ENCODE measurements at places on chromosomes 6 and 20. TPM values are rescaled to one million over a fixed set of nuclear protein-coding genes. Genes with fewer than 3 reads are reported as not detected.

DNA sequence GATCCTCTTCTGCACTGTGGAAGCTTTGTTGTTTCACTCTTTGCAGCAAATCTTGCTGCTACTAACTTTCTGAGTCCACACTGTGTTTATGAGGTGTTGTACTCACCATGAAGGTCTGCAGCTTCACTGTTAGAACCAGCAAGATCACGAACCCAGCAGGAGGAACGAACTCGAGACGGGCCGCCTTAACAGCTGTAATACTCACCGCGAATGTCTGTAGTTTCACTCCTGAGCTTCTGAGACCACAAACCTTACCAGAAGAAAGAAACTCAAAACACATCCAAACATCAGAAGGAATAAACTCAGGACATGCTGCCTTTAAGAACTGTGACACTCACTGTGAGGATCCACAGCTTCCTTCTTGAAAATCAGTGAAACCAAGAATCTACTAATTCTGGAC, 48.1 kb upstream of the MBOAT1 start:
- DNase-seq, result no peak

- no peak for DNase-seq
These were observed 11.8 kb downstream of the UNC5CL start for GRCh38 chr6:41027241-41027640.

GRCh38 chr6:46113370-46113769, 16.4 kb upstream of the ENPP4 start:
- DNase-seq, result no peak

GRCh38 chr6:159535656-159536350, 157.2 kb downstream of the SOD2 start:
- DNase-seq, result no peak

DNA sequence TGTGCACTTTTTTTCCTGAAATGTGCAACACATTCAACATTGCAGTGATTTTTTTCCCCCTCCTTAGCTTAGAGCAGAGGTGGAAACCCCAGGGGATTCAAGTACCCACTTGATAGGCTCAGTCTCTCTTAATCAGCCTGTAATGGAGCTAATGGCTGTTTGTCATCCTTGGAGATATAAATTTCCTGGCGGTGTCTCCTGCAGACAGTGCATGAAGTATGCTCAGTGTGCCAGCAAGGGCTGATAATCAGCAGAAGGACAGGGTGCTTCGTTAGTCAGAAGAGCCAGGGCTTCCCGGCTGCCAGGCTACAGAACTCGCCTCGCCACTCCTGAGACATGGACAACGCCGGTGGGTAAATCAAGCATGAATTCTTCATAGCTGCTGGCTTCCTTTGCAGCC, 69.8 kb upstream of the PHACTR2 start:
- DNase-seq, result no peak

DNA sequence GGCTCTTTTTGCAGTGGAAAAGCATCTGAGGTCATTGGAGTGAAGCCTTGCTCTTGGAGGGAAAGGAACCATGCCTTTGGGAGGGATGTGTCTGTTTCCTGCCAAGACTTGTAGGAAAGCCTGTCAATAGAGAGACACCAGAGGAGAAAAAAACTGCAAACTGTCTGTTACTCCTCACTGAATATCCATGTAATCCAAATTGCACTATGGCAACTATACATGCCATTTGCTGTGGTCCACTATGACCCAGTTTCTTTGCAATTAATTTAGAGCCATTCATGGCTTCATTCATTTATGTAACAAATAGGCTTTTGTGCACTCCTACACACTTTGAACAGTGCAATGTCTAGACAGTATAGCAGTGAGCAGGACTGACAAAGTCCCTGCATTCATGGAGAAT, 296.5 kb downstream of the SLC35F1 start:
- DNase-seq, result no peak

DNA sequence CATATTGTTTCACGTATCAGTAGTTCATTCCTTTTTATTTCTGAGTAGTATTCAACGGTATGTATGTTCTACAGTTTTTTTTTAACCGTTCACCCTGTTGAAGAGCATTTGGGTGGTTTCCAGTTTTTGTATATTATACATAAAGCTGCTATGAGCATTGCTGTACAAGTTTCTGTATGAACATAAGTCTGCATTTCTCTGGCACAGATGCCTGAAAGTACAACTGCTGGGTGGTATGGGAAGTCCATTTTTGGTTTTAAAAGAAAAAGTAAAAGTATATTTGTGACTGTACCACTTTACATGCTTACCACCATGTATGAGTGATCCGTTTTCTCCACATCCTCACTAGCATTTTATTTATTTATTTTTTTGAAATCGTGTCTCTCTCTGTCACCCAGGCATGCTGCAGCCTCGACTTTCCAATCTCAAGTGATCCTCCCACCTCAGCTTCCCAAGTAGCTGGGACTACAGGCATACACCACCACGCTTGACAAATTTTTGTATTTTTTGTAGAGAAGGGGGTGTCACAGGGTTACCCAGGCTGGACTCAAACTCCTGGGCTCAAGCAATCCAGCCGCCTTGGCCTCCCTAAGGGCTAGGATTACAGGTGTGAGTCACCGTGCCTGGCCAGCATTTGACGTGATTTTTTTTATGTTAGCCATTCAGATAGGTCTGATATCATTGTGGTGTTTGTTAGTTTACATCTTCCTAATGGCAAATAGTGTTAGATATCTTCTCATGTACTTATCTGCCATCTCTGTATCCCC, 11.0 kb upstream of the SIM1 start:
- DNase-seq, result no peak

DNA sequence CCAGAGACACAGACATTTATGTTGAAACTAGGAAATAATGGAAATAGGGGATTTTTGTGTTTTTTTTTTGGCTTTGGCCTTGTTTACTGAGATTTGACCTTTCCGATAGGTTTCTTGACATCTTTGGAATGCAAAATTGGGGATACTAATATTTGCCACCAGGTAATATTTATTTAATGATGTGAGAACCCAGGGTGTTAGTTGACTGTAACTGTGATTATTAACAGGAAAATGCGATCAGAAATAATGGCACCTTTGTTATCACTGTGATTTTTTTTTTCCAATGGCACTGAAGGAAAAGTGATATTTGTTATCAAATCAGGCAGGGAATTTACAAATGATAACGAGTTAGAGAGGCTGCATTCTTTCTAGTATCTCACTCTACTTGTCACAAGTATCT, 330.5 kb downstream of the SOX4 start:
- DNase-seq, result no peak

- DNase-seq, result no peak
These were observed 74.6 kb downstream of the DTD1 start for GRCh38 chr20:18662279-18663040.

DNA sequence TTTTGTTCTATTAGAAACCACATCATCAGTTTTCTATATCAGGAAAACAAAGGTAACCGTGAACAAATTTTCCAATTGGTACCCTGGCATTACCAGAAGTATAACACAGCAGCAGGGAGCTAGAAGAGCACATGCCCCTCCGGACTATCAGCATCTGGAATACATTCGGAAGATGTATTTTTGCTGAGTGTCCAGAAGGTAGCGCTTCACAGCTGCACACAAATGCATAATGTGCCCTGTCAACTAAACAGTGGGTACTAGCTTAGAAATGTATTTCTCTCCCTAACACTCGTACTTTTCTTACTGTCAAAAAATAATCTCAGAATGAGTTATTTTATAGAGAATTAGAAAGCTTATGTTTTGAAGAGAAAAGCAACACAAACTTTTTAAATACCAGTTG, 77.6 kb downstream of the HUS1B start:
- no peak for DNase-seq

The HLA-DRB1 gene
- 29.2 TPM for total RNA-seq

The LCA5 gene
- 2.7 TPM for total RNA-seq

The UTRN gene
- total RNA-seq, result 54.4 TPM

The LY6G6F gene
- total RNA-seq, result not detected

The RRAGD gene
- total RNA-seq, result 121 TPM

The SMLR1 gene
- not detected for total RNA-seq
